ENCODE measurements at places on chromosomes 7 and 10.

DNA sequence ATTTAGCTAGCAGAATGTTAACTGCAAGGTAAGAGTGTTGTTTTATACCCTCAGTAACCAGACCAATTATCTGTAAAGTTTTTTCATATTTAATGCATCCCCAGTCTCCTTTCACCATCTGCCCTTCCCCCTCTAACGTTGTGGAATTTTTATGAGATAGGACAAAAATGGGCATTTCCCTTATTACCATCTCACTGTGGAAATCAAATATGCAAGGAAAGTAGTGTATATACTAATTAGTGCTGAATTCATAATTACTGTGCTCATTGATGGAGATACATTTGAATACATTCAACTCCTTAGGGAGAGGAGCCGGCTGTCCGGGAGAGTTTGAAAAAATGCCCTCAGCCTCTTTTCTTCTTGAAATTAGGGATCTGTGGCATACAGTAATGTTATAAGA lies 423.4 kb upstream of the MGMT start:
- DNase-seq: no peak

- no peak for DNase-seq
Measured at GRCh38 chr10:112189465-112189864, 5.9 kb upstream of the GPAM start.

DNA sequence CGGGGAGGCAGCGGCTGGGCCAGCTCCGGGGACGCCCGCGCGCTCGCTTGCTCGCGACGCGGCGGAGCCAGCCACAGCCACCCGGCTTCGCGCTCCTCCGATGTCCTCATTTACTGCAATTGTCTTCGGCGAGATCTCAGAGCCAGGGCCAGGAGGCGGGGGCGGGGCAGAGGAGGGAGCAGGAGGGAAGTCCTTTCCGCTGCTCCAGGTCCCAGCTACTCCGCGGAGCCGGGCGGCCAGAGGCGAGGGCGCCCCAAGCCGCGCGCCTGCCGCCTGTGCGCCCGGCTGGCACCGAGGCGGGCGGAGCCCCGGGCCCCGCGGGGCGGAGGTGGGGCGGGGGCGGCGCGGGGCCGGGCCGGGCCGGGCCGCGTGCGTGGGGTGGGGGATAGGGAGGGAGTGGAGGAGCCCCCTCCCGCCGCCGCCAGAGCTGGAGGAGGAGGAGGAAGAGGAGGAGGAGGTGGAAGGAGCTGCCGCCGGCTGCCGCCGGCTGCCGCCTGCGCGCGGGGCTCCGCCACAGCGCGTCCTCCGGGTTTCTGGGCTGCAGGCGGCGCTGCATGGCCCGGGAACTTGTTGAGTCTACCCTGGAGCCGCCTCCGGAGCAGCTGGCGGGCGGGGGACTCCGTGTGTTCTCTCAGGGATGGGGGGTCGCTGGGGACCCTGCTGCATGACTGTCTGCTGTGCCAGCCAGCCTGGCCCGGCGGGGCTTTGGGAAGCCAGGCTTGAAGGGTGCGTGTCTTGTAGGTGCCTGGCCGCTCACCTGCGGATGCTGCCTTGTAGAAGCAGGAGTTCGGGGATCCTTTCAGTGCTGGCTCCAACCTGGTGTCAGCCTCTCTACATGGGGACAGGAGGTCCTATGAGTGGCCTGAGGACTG lies at the start of gene INSYN2A:
Gene INSYN2A, minus strand, starts transcription at position 310 of the 872 bp plus-strand sequence. CDS start 20,196 bp downstream, outside the sequence.
- DNase-seq: no peak

GRCh38 chr7:4556868-4557793 lies 125.0 kb upstream of the FOXK1 start:
- DNase-seq: no peak

- DNase-seq: no peak
Measured at GRCh38 chr10:71857934-71858890, 7.2 kb upstream of the PSAP start.

DNA sequence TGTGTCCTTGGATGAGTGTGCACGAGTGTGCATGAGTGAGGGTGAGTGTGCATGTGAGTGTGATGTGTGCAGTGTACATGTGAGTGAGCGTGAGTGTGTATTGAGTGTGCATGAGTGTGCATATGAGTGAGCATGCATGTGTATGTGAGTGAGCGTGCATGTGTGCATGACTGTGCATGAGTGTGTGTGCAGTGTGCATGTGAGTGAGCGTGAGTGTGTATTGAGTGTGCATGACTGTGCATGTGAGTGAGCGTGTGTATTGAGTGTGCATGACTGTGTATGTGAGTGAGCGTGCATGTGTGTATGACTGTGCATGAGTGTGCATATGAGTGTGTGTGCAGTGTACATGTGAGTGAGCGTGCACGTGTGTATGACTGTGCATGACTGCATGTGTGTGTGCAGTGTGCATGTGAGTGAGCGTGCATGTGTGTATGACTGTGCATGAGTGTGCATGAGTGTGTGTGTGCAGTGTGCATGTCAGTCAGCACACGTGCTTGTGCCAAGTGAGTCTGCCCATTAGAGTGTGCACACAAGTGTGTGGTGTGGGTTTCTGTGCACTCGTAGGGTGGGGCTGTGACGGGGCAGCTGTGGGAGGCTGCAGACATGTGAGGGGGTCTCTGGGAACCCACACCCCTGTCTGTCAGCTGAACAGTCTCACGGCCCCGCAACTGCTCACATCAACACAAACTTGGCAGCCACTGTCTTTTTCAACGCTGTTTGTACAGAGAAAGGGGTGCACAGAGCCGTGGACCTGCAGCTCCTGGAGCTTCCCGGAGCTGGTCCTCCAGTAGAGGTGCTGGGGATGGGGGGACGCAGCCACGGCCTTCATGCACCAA lies 14.8 kb downstream of the FOXL3 start:
- DNase-seq: no peak

All from LoVo (cell line).